ENCODE measurements at places on chromosomes 5 and 9.

DNA sequence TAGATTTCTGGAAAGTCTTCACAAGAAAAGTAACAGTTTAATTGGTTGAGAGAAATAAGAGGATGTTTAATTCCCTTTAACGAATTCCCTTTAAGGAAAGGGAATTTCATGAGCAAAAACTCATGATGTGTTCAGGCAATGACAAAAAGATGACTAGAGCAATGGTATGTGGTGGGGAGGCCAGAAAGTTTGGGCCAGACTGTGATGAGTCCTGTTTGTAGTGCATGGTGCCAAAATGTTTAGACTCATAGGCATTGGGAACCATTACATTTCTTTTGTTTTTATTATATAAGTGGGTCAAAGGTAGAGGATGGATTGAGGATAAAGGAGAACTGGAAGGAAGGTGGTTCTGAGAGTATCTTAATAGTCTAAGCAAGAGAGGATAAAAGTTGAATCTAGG, 10.9 kb downstream of the CNTRL start:
- no peak for DNase-seq

GRCh38 chr9:28779243-28779642, 1206.0 kb upstream of the C9orf72 start:
- DNase-seq: no peak

DNA sequence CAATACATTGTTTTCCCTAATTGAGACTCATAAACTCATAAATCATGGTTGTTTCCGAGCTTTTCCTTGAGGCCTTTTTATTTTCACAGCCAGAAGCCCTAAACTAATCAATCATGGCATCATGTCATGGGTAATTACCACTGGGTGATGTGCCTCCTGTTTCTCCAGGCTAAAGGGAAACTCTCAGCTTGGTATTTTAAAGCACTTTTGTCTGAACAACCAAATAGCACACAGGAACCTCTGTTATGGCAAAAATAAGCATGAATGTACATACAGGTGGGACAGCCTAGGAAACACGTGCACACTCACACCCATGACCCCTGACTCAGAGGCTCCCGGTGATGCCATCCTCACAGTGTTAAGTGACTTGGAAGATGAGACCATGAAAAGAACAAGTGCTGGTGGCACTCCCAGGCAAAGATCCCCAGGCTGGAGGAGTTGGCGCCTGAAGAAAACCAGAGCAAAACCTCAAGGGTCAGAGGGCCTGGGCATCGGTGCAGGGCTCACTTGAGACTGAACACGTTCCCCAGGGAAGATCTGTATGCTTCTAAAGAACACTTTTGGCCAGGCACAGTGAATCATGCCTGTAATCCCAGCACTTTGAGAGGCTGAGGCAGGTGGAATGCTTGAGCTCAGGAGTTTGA, 154.3 kb downstream of the ROR2 start:
- no peak for DNase-seq

DNA sequence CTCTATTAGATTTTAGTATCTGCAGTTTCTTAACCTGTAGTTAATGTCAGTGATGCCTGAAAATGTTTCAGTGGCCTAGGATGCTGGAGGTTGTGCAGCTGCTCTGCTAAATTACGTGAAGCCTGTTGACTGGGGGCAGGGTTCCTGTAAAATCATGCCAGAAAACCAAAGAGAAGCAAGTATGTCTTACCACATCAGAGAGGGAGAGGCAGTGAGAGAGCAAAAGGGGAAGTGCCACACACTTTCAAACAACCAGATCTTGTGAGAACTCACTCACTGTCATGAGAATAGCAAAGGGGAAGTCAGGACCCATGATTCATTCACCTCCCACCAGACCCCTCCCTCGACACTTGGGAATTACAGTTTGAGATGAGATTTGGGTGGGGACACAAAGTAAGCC, 83.9 kb upstream of the CYLC2 start:
- no peak for DNase-seq

DNA sequence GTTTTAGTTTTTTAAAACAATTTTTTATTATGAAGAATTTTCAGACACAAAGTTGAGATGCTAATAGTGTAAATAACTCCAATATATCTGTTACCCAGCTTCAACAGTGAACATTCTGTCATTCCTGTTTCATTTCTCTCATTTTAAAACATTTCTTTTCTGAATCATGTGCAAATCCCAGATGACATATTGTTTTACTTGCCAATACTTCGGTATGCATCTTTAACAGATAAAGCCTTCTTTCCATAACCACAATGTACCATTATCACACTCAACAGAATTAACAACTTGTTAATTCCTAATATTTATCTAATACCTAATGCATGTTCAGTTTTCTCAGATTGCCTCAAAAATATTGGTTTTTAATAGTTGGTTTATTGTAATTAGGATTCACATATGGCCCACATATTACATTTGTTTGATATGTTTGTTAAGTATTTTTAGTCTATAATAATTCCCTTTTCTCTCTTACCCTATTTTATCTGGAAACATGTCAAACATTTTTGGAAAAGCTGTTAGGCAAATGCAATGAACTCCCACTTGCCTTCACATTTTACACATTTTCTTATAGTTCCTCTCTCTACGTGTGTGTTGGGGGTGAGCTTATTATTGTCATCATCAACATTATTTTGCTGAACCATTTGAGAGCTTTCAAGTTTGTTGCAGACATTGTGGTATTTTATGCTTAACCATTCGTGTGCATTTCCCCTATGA, 58.7 kb upstream of the ANKRD55 start:
- DNase-seq: peak; percentile 66

- peak; percentile 11 for DNase-seq
Observed at GRCh38 chr9:89312222-89312571, 1.2 kb downstream of the CKS2 start.

DNA sequence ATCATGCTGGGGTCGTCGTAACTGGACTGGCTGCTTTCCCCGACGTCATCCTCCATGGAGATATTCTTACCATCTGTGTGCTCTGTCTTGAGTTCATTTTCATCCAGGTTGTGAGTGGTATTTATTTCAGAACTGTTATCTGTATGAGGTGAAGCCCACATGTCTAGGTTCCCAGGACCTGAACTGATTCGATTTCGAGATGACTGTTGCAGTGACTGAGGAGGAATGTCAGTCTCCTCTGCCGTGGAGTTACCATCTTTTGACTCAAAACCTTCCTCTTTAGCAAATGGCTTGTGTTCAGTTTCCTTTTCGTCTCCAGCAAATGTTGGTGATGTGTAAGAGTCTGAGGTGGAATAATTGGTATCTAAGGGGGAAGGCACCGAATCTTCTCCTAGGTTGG, 55.2 kb upstream of the PCA3 start:
- no peak for DNase-seq

DNA sequence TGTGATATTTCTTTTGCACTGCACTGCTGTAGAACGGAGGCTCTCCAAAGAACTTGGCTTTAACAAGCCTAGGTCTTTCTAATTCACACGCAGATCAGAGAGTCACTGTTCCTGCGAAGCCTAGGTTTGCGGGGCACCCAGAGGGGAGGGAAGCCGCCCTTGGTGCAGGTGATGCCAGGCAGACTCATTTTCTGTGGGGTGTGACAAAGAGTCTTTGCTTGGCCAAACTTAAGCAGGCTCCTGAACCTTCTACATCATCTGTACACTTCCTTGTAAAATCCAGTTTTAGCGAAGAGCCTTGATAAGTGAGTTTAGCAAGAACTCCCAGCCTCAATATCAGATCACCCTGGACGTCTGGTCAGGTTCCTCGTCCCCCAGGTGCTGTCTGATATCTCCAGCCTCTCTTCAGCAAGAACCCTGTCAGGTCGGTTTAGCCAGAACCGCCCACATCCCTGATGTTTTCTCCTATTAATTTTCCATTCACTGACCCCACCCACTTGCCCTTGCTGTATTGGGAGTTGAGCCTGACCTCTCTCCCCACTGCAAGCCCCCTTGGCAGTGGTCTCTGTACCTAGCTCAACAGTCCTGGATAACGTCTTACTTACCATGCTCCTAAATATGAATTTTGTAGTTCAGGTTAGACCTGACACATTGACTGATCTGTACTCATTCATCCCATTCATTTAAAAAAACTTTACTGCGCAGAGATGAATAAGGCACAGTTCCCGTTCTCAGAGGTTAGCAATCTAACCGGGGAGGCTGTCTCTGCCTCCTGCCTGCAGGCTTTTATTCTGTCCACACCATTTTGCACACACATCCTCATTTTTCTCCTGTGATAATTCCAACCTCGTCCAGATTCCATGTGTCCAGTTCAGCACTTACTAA, 880 bp upstream of the UBAC1 start:
- DNase-seq: no peak

GRCh38 chr9:108889649-108890067, 27.6 kb downstream of the ACTL7A start:
- peak; percentile 28 for DNase-seq

DNA sequence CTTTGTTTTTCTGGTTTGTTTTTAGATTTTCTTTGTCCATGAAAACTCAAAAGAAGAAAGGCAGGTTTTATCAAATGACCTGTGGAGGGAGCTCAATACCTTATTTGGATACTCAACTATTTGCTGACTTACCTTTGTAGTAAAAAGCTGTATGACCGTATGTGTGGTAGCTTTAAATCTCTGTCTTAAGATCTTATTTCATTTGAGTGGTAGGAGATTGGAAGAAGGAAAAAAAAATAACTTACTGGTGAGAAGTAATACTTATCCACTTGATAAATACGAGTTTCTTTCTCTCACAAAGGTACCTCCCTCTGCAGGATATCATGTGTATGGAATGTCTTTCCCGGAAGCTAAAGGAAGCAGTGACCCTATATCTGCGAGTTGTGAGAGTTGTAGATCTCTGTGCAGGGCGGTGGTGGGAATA, 15.0 kb downstream of the FBXO38 start:
- no peak for DNase-seq

- no peak for DNase-seq
Observed at GRCh38 chr9:109846776-109847175, 66.8 kb downstream of the PALM2AKAP2 start.

DNA sequence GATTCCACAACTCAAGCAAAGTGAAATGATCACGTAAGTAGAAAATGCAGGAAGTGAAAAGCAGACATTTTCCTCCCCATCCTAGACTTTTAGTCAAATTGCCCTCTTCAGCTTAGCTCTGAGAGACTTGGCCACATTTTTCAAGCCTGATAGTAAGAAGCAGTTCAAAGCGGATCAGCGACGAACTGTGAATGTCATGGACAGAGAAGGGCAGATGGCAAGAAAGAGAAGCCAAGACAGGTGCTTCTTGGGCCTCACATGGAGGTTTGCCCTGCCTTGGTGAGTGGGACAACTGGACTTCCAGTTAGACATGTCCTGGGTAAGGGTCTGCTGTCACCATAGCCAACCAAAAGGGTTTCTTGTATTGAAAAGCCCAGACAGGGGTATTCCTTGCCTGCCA, 291.5 kb downstream of the MED10 start:
- no peak for DNase-seq

DNA sequence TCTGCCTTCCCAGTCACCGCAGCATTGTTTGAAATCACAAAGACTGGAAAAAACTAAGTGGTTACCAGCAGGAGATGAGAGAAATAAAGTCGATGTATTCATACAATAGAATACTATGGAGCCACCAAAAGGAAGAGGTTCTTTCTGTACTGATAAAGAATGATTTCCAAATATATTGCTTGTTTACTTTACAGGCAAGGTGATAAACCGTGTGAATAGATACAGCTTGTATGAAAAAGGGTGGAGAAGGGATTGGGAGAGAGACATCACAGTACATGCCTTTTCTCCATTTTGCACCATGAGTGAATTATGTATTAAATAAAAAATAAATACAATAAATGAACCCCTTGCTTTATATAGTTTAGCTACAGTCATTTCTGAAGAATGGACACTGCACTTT, 91.7 kb downstream of the RFK start:
- DNase-seq: no peak

DNA sequence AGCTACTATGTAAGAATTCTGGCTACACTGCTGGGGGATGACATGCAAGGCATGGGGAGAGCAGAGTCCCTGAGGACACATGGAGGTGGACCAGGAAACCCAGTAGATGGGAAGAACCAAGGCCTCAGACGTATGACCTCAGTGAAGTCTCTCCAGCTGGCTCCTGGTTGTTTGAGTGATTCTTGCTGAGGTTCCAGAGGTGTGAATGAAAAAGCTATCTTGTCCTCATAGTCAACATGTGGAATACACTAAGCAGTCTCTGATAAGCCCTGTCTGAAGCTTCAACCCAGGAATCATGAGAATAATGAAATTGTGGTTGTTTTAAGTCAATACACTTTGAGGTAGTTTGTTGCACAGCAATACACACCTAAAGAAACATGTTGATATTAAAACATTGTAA, 78.0 kb downstream of the GABRA6 start:
- DNase-seq: no peak

- DNase-seq: no peak
Observed at GRCh38 chr9:74810200-74810599, 77.5 kb downstream of the TRPM6 start.

GRCh38 chr5:31702712-31703111, 63.8 kb downstream of the PDZD2 start:
- DNase-seq: peak; percentile 2

DNA sequence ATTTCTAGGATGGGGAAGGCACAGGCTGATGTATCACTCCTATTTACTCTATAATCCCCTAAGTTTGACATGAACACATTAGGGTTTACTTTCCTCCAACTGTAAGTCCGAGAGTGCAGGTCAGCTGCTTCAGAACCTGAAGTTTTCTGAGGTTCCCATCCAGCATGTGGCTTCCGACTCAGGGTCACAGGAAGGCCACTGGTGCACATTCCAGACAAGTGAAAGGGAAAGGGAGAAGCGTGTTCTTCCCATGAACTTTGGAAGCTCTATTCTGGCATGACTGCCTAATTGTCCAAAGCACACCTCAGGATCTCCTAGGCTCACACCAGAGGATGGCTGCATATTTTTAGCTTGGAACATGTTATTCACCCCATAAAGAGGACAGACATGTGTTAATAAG, 602.6 kb downstream of the SEMA5A start:
- peak; percentile 8 for DNase-seq

DNA sequence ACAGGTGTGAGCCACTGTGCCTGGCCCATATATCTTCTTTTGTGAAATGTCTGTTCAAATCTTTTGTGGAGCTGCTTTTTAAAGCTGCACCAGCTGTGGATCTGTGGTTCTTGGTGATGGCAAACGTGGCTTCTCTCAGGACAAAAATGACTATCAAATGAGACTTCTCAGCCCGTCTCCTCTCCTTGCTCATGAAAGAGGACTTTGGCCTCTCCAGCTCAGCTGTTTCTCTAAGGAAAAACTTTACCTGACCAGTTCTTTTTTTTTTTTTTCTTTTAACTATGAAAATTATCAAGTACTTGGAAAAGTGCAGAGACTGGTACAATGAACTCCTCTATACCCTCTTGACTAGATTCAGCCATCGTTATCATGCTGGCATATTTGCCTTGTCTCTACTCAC, 44.8 kb downstream of the RALGPS1 start:
- no peak for DNase-seq

DNA sequence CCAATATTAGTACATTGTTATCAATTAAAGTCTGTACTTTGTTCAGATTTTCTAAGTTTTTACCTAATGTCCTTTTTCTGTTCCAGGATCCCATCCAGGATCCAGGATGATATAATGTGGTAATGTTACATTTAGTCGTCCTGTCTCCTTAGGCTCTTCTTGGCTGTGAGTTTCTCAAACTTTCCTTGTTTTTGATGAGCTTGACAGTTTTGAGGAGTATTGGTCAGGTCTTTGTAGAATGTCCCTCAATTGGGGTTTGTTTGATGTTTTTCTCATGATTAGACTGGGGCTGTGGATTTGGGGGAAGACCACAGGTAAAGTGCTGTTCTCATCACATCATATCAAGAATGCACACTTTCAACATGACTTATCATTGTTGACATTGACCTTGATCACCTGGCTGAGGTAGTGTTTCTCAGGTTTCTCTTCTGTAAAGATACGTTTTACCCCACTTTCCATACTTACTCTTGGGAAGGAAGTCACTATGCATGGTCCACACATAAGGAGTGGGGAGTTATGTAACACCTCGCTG, 9.6 kb downstream of the NDFIP1 start:
- DNase-seq: no peak

GRCh38 chr5:53601570-53601969, 41.1 kb downstream of the NDUFS4 start:
- DNase-seq: peak; percentile 32

Measured in fibroblast of skin of scalp (primary cell).